ENCODE measurements at places on chromosomes 7 and 10.
A peak's percentile ranks its signal among the peaks of the same experiment; 100 is the strongest.

- no peak for DNase-seq
These were observed 654.0 kb downstream of the SDK1 start for GRCh38 chr7:3955026-3955425.

- no peak for DNase-seq
These were observed 241.9 kb downstream of the PTPRN2 start for GRCh38 chr7:158345731-158346130.

- DNase-seq = peak; percentile 32
These were observed 220.9 kb upstream of the MKLN1 start for GRCh38 chr7:131106681-131107336.

- no peak for DNase-seq
These were observed 181.8 kb upstream of the PFKP start for GRCh38 chr10:2885288-2886278.

GRCh38 chr7:5005066-5005465 lies 40.6 kb upstream of the RBAK start:
- no peak for DNase-seq

- peak; percentile 91 for DNase-seq
These were observed 5.4 kb upstream of the FAM170B start for GRCh38 chr10:49139028-49139845.

DNA sequence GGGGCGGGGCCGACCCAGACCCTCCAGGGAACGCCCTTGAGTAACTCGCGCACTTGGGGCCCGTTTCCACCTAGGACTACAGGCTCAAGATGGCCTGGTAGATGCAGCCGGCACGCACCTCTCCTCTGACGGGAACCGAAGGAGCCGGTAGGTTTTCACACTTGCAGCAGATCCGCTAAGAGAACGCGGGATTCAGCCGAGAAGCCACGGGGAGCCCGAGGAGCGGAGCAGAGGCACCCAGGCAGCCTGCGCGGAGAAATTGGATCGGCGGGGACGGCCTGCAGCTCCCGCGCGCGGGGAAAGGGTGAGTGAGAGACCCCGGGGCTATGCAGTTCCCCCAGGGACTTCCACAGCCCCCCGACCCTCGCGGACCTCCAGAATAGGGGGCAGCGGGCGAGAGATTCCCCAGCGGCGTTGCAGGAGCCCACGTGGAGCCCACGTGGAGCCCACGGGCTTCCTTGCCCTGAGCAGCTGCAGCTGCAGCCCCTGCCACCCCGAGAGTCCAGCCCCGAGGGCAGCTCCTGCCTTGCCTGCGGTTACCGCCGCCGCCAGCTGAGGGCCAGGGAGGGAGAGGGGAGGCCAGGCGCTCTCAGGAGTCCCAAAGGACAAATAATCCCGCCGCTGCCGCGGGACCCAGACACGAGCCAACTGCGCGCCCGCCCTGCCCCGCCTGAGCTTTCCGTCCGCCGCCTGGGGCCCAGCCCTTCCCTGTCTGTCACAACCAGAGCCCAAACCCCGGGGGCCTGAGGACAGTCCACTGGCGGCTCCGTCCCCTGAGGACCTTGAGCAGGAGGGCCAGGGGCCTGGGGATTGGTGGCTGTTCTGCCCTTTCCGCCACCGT lies 13.1 kb downstream of the IFT22 start:
- peak; percentile 59 for DNase-seq

GRCh38 chr7:71220210-71220695 lies 88.3 kb downstream of the GALNT17 start:
- no peak for DNase-seq

GRCh38 chr7:93307131-93307660 lies 75.0 kb downstream of the VPS50 start:
- peak; percentile 78 for DNase-seq

DNA sequence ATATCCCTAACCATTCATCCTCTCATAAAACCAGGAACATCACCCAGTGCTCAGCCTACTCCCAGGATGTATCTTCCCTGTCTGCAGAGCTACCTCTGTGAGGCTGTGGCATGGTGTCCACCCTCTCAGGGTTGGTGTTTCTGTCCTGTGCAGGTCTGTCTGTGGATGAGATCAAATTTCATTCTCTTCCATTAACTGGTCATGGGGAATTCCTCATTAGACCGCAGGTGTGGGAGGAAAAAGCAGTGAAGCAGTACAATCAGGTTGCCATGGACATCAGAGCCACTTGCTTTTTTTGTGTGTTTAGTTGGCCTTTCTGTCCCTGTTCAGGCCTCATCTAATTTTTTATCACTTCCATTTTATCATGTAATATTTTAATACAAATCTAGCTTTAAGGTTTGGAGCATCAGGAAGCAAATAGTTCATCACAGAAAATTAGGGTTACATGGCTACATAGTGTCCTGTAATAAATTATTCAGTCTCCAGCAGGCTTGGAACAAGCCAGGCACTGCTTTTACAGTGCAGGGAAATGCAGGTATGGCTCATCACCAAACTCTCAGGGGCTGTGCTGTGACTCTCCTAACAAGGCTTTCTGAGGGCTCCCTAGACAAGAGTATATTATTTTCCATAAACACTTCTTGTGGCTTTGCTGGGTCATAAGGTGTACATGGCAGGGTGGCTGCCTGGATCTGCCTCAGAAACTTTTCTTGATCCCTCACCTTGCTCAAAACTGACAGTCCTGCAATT lies 594.9 kb upstream of the IGFBP3 start:
- DNase-seq = no peak

DNA sequence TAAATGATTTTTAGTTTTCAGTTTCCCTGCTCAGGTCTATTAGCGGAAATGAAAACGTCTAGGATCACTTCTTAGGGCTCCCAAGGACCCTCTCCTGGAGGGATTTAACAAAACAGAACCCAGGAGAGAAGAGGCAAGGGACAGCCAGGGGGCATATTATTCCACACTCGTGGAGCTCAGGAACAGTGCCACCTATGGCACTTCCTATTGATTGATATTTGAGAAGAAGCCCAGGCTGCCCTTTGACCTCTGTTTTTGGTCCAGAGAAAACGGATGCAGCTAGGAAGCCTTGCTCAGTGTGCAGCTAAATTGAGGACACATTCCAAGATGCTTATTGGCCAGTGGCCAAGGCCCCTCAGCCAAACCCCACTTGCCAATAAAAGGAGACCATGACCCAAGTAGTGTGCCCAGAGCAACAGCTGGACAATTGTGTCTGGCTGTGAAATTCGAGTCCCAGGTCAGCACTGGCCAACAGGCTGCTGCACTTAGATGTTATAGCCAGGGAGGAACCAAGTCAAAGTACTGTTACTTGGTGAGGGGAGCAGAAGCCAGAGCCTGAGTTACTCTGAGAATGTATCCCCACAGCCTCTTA lies 24.0 kb upstream of the GPNMB start:
- DNase-seq = no peak

DNA sequence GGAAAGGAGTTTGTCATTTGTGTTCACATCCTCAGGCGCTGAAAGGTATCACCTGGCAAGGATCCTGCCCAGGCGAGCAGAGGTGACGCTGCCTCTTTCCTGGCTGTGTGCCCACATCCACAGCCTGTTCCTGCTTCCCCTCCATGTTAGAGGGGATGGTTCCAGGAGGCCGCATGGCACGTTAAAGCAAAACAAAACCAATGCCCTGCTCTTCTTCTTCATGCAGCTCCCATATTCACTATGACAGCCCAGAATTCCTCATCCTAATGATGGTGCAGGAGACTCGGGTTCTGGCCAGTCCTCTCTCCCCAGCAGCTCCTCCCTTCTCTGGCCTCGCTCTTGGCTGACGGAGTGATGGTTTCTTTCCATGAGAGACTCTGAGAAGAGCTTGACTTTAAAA lies 678.5 kb upstream of the ANKRD30A start:
- no peak for DNase-seq

DNA sequence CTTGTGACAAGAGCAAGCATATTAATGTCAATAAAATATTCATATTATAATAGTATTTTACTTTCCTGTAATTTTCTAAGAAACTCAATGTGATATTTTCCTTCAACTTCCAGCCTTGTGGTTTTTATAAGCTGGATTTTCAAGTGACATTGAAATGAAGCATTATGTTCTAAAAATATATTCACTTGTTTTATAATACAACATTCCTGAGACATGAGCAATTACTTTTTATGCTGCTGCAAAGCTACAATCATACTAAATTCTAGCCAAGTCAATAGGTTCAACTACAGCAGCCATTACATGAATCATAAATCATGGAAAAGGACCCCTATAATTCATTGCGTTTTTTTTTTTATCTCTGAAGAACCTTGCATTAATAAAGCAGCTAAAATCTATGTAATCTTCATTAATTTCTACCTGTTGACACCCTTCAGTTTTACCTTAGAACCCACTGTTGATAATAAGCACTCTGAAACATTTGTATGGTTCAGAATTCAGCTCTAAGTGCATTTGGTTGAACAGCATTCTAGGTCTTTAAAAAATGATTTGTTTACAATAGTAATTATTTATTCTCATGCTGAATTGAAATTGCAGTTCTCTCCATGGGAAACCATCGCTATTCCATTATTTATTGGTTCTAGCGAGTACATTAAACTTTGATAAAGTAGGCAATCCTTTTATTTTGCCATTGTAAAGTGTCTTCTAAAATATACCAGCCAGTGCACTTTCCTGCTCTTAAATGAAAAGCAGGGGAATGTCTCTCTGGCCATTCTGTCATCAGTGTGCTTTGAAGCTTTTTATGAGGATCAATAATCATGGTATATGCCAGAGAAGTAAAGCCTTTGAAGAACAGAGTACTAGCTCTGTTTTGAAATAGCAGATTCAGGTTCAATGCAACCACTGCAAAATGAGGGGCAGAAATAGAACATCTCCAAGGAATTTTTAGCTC lies 132.6 kb downstream of the GNAT3 start:
- peak; percentile 85 for DNase-seq

DNA sequence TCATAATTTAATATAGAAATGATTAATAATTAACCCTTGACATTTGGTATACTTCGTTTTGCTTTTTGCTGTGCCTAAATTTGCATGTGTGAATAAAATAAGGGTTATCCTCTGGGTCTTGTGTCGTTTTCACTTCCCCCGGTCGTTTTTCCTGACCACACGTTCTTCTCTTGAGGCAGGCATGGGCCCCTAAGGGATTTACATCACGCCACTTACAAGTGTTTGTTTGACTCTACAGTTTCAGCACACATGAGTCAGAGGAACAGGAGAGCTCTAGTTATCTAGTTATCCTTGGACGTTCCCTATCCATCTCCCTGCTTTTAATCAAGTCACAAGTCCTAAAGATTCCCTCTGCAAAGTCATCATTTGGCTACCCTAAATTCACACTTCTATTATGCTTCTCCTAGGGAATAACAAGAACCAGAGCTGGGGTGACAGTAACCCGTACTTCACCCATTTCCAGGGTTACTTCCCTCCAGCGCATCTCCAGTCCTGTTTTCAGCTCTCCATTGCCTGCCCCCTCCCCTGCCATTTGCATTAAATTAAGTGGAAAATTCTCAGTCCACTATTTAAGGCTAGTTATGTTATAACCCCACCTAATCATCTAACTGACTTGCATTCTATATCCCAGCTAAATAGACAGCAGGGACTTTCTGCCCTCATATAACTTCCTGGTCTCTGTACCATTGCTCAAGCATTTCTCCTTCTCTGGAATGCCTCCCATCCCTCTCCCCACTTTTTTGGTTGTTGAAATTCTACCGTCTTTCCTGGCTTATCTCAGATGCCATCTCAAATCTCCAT lies 206.9 kb downstream of the PTEN start:
- peak; percentile 23 for DNase-seq

DNA sequence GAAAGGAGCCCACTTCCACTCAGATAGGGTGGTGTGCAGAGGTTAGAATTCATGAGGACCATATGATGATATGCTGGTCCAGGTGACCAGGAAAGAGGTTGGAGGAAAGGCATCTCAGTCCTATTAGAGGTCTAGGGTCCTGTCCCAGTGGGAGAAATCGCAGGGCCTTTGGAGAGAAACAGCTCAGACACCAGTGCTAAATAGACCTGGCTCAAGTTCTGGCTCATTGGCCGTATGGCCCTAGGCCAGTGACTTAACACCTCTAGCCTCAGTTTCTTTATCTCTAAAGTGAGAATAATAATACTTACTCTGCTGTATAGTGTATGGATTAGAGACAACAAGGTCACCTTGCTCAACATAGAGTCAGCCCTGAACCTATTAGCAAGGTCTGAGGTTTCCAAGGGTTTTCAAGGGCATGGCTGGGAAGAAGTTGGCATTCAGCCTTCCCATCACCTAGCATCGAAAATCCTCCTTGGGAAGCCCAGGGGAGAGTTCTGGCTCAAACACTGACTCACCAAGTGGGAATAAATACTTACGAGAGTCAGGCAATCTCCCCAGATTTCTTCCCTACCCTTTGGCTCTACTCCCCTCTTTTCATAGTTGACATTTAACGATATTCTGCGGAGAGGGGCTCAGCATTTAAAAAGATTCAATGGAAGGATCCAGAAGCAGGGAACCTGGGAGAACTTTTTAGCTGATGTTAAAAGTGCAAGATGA lies 473.1 kb upstream of the PODXL start:
- no peak for DNase-seq

DNA sequence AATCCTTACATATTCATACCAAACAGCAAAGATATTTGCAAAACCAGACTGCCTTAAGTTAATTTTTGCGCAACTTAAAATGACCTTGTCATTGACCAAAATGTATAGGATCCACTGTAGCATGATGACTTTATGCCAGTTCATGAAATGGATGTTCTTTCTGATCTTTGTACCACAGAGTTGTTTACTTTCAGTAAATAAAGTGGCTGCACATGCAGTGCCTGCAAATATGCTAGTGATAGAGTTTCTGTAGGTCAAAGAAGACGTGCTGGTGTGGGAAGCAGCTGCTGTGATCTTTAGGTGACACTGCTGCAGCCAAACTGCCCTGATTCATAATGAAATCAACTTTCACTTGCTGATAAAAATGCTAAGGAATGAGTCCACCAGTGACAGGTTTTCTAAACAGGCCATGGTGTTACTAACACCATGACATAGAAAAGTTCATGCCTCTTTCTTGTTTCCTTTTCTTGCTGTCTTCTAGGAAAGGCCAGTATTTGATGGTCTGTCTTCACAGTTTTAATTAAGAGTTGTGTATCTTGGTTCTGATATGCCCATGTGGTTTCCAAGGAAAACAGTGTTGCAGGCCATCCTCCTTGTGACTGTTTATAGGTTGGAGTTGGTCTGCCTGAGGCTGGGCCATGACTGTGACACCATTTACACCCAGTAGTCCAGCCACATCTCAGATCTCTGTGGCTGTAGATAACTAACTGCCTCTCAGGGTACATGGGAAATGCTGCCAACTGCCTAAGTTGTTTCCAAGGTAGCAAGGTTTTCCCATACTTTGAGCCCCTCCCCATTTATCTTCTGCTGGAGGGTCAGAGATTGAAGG lies 62.5 kb downstream of the INSYN2A start:
- no peak for DNase-seq

GRCh38 chr10:89201345-89202032 lies 5.6 kb downstream of the CH25H start:
- DNase-seq = no peak

DNA sequence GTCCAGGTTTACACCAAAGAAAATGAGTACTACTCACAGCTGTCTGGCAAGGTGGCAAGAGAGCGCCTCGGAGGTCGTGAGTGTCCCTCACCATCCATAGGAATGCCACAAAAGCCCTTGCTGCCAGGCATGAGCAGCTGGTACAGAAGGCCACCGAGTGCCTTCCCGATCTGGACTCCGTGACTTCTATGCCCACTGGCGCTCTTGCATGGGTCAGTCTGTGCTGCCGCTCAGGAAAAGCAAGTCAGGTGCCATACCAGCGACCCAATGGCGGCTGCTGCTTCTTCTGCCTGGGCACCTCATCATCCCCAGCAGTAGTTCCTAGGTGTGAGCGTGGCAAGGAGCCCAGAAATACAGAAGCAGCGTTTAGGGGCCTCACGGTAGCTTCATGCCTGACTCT lies 11.7 kb downstream of the TBXAS1 start:
- DNase-seq = no peak

GRCh38 chr10:80283536-80284199 lies 5.8 kb downstream of the MAT1A start:
- no peak for DNase-seq
